ENCODE measurements at places on chromosomes 7 and 10. TPM values are rescaled to one million over a fixed set of nuclear protein-coding genes. Genes with fewer than 3 reads are reported as not detected.

Gene PNLIPRP1
- not detected for total RNA-seq

Gene FGL2
- 2.0 TPM for total RNA-seq

Gene FRG2B
- total RNA-seq: not detected

Gene TRUB1
- 44.5 TPM for total RNA-seq

Gene ASB15
- 1.1 TPM for total RNA-seq

Gene CRYGN
- total RNA-seq: 0.62 TPM

Gene CDK1
- 11.8 TPM for total RNA-seq

Gene HOXA9
- 0.25 TPM for total RNA-seq

Gene SFTPA1
- total RNA-seq: not detected

Gene PRF1
- 0.55 TPM for total RNA-seq

Gene CRHR2
- total RNA-seq: 0.50 TPM

Gene FAM25C
- not detected for total RNA-seq

Gene GIMAP1
- 1.4 TPM for total RNA-seq

Gene AGR3
- total RNA-seq: not detected

Gene ELFN1
- total RNA-seq: 3.2 TPM

Gene CCL26
- total RNA-seq: not detected

Gene GHRHR
- 1.4 TPM for total RNA-seq

Gene LFNG
- total RNA-seq: 18.3 TPM

Gene TEX47
- total RNA-seq: 8.9 TPM

Gene CYP2C19
- total RNA-seq: 0.24 TPM

Gene TMEM196
- total RNA-seq: not detected

Gene SRI
- 67.8 TPM for total RNA-seq

Gene IKZF1
- total RNA-seq: 9.9 TPM

Data from testis (tissue), 5 donors.